ENCODE measurements at places on chromosomes 11 and 22. TPM values are rescaled to one million over a fixed set of nuclear protein-coding genes. Genes with fewer than 3 reads are reported as not detected.

Gene TUB
- total RNA-seq = 0.43 TPM

Gene DDX25
- not detected for total RNA-seq

Gene C11orf52
- total RNA-seq = not detected

Gene YPEL4
- total RNA-seq = 0.47 TPM

Gene GSTT2B
- 0.36 TPM for total RNA-seq

Gene FJX1
- 0.26 TPM for total RNA-seq

Gene CREB3L1
- total RNA-seq = 0.17 TPM

Gene PPME1
- 66.3 TPM for total RNA-seq

Gene CAPRIN1
- 321 TPM for total RNA-seq

Gene FOXR1
- not detected for total RNA-seq

Gene OR2AG2
- total RNA-seq = 0.62 TPM

Gene MMP8
- total RNA-seq = not detected

Gene CYB5R2
- total RNA-seq = 3.4 TPM

GRCh38 chr22:43944670-43945430 is 10.4 kb upstream of the SAMM50 start:
- no peak for DNase-seq

GRCh38 chr22:36741204-36741793 is 34.6 kb downstream of the IFT27 start:
- DNase-seq = no peak

GRCh38 chr22:29096736-29097669 is 24.2 kb downstream of the KREMEN1 start:
- DNase-seq = no peak

- peak; percentile 79 for DNase-seq
Measured at GRCh38 chr22:17243524-17243923, 24.3 kb upstream of the ADA2 start.

DNA sequence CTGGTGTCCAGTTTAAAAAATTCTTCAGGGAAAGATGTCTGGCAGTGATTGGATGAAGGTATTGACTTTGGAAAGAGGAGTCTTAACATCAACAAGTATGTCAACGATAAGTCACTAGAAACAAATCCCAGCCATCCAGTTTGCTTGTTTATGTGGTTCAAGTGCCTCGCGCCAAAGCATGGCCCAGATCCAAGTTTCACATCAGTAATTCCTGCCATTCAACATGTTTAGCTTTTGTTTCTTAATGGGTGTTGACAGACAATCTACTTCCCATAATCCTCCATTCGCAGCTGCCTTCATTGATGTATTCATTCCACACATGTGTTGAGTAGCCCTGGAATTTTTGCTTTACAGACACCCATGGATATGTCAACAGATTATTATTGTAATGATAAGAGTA is 77.8 kb downstream of the UBASH3B start:
- no peak for DNase-seq

DNA sequence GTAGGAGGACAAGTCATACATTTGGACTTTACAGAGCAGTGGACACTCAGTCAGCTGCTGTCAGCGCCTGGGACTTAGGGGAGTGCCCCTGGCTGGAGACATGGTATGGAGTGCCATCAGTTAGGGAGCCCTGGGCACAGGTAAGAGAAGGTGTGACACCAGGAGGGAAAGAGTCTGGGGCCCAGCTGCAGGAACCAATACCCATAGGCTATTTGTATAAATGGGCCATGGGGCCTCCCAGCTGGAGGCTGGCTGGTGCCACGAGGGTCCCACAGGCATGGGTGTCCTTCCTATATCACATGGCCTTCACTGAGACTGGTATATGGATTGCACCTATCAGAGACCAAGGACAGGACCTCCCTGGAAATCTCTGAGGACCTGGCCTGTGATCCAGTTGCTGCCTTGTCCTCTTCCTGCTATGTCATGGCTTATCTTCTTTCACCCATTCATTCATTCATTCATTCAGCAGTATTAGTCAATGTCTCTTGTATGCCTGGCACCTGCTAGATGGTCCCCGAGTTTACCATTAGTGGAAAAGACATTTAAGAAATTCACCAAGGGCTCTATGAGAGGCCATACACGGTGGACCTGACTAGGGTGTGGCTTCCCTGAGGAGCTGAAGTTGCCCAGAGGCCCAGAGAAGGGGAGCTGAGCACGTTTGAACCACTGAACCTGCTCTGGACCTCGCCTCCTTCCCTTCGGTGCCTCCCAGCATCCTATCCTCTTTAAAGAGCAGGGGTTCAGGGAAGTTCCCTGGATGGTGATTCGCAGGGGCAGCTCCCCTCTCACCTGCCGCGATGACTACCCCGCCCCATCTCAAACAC is 850 bp upstream of the MIF start:
- DNase-seq = no peak

DNA sequence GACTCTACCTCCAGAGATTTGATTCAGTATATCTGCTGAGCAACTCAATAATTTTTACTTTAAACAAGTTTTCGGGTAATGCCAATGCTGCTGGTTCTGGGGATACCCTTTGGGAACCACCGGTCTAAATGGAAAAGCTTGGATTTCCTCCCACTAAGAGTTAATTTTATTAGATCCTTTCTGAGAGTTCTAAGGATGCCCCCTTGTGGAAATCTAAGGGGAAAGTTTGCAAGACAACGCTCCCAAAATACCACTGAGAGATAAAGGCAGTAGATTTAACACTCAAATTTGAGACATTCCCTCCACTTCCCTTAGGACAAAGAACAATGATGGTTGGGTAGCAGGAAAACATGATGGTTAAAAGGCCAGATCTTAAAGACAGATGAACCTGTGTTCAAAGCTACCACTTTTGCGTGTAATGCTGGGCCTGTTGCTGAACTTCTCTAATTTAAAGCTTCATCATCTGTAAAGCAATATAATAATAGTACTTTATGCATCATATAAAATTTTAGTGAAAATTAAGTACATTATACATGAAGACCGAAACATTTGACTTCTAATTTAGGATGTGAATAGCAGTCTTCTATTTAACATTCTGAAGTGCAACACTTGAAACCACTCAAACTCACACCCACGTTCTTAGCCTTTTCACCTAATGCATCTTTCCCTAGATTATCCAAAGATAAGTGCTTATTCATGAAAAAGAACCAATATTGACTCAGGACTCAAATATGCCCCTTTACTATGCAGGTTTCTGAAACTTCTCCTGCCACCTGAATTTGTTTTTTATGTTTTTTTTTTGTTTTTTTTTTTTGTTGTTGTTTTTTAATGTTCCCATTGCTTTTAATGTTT is 110.1 kb upstream of the LUZP2 start:
- DNase-seq = no peak

DNA sequence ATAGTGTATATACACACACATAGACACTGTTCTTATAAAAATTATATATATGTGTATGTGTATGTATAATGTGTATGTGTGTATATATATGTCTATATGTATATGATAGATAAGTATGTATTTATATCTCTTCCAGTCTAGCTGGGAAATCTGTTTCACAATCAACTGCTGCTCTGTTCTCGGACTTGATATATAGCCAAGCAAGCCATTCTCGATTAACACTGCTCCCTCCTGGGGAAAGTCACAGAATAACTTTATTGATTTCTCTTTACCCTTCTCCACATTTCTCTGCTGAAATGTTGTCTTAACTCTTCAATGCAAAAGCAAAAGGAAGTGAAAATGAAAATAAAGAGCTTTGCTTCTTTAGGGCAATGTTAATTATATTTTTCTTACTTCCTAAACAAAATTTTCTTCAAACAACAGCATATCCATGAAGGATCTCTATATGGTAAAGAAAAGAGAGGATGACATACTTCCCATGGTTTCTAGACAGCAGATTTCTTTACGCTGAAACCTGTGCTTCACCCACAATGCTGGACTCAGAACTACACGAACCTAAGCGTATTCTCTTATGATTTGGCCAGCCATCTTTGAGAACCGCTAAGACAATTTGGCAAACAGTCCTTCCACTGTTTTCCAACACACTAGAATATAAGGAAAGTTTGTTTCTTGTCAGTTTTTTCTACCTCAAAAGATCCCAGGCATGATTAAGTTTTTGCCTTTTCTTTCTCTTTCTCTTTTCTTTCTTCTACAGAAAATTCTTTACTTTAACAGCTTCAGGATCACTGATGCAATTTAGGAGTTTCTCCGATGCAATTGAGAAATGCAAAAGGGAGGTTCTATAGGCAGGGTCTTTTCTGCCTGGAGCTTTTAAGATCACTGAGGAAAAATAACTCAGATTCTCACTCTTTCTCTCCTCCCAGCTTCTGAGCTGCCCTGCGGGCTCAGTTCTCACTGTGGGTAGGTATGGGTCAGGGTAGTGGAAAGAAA is 1.9 kb downstream of the BLID start:
- DNase-seq = no peak

- DNase-seq = no peak
Measured at GRCh38 chr11:73750228-73750627, 10.6 kb downstream of the RAB6A start.

DNA sequence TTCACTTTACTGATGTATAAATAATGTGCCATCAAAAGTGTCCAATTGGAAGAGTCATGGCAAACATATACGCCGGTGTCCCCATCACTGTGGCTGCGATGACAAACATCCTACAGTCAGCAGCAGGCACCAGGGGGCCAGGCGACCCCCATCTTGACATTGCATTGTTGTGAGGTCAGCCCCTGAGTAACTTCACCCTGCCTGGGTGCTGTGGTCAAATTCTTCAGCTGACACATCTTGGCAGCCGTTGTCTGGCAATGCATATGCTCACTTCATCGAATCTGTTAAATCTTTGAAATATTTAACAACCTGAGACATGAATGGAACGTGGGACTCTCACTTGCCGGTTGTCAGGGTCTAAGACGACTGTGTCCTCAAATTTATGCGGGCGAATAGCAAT is 430.9 kb downstream of the BRD1 start:
- DNase-seq = no peak

- no peak for DNase-seq
Measured at GRCh38 chr11:5557751-5558150, 9.4 kb upstream of the OR52H1 start.

DNA sequence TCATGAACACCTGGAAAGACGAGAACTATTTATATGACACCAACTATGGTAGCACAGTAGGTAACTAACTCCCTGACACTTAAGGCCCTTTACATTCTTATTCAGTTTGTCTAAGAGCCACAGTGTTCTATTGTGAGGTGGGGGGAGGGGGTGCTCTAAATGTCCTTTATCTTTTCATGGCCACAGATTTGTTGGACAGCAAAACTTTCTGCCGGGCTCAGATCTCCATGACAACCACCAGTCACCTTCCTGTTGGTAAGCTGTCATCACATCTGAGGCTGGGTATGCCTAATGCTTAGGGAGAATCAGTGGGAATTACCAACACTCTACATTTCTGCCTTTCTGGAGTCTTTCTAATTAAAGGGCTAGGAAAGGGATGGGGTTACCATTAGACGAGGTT is 30.7 kb downstream of the EHF start:
- DNase-seq = no peak

DNA sequence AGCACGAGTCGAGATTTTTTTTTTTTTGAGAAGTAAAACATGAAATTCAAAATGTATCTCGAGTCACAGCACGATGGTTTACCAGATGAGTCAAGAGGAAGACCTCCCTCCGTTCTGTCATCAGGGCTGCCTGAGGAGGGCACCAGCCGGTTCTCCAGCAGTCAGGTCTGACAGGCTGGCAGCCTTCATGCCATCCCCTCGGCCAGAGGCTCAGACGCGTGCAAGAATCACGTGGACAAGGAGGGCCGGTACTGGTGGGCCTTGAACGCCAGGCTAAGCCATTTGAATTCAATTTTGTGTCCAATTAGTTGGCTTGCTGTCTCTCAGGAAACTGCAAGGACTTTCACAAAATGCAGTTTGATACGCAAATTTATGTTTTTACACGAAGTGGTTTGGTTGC is 1412.2 kb downstream of the BRD1 start:
- DNase-seq = no peak

GRCh38 chr11:57287884-57288283 is 36.9 kb downstream of the TNKS1BP1 start:
- DNase-seq = no peak

GRCh38 chr11:121659811-121660210 is 207.0 kb upstream of the SORL1-AS1 start:
- no peak for DNase-seq

- peak; percentile 88 for DNase-seq
Measured at GRCh38 chr11:63916837-63917691, at the start of gene RCOR2. Gene RCOR2 (minus strand): TSS chr11:63917164. CDS start chr11:63916456, 708 bp downstream.

DNA sequence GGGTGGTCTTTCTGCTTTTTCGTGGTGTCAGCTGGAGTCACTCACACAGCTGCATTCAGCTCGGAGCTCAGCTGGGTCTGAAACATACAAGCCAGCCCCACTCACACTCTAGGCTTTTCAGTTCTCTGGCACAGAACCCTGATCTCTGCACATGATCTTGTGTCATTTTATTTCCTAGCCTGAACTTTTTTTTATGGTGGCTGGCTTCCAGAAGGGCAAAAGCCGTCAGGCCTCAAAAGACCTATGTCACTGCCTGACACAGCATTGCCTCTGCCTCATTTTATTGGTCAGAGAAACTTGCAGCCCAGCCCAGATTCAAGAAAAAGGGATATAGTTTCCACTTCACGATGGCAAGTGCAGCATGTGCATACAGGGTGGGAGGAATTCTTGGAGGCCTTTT is 117.8 kb downstream of the NTM start:
- DNase-seq = no peak

DNA sequence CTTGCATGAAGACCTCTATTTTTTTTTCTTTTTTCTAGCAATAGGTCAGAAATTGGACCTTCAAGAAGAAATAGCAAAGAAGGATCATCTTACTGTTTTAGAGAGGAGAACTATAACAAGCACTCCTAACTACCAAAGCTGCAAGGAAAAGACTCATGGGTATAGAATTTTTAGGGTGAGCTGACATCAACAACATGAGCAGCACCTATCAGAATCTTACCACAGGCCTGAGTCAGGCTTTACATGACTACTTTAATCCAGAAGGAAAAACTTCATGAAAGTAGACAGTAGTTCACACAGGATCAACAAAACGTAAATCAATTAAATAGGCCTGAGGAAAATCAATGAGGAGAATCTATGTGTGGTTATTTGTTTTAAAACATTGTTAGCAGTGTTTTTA is 130.5 kb downstream of the FAM76B start:
- no peak for DNase-seq

GRCh38 chr11:77406396-77406795 is 67.5 kb downstream of the PAK1 start:
- DNase-seq = no peak

DNA sequence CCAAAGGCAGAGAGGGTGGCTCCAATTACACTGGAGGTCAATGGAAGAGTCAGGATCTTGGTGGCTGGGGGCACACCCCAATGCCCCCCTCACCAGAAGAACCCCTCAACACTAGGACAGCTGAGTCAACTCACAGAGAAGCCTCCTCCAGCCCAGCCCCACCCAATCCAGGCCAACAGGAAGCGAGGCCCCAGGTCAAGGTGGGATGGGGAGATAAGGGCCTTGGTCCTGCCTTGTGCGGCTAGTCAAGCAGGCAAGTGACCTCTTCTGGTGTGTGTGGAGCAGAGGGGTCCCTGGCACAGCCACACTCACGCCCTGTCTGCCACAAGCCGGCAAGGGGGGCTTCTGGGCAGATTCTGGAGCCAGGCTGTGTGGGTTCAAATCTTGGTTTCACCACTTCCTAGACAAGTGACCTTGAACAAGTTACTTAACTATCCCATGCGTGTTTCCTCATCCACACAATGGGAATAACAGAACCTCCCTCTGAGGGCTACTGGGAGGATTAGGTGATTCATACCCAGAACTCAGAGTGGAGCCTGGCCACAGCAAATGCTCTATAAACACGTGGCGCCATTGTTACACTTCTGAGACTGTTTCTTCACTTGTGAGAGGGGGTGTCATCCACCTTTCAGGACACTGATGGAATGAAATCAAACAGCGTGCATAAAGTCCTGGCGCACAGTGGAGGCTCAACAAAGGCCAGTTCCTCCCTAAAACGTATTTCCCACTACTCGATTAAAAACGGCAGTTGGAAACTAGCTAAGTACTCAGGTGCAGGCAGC is 3.2 kb downstream of the TTLL12 start:
- DNase-seq = no peak

- no peak for DNase-seq
Measured at GRCh38 chr11:73155102-73155501, 13.0 kb upstream of the FCHSD2 start.

Data from activated CD4-positive, alpha-beta T cell treated with anti-CD3 and anti-CD28 coated beads, Interleukin-2, amount 10 ng/mL, durations not matched to agents 24 days and 14 days (primary cell).